ENCODE measurements at places on chromosomes 2 and 18.
A peak's percentile ranks its signal among the peaks of the same experiment; 100 is the strongest.

DNA sequence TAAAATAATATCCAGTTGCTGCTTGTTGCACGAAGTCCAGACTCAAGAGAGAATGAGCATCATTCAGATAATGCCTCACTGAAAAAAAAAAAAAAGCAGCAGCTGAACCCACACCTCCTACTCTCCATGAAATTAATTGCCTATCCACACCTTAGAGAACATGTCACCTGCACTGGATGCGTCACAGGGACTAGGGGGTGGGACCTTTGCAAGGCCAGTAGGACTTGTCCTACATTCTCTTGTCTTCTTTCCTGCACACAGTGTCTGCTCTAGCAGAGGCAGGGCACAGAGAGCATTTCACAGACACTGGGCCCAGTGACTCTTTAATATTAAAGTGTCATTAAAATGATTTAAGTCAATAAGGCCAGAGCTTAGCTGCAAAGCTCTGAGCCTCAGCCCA, at the start of gene ABCA12:
ABCA12 (minus strand) TSS at position 148 of the 400 bp plus-strand sequence. CDS start 418 bp downstream, outside the sequence.
- no peak for DNase-seq

DNA sequence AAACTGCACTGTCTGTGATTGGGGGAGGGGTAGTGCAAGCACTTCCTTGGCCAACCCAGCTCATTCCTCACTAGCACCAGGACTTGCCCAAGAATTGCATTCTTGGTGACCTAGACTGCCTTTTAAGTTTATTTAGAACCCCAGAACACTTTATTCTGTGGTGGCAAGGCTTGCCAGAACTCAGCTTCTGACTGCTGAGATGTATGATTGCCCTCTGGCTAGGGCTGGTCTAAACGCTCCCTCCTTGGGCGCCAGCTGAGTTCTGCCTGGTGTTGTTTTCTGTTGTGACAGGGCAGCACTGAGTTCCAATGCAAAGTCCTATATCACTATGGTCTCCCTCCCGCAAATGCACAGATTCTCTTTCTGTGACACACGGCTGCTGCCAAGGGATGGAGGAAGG, 247.7 kb downstream of the ZNF385B start:
- no peak for DNase-seq

- DNase-seq: no peak
Observed at GRCh38 chr2:119439574-119440500, 8.2 kb downstream of the TMEM37 start.

GRCh38 chr2:857081-857480, 93.6 kb upstream of the SNTG2 start:
- no peak for DNase-seq

DNA sequence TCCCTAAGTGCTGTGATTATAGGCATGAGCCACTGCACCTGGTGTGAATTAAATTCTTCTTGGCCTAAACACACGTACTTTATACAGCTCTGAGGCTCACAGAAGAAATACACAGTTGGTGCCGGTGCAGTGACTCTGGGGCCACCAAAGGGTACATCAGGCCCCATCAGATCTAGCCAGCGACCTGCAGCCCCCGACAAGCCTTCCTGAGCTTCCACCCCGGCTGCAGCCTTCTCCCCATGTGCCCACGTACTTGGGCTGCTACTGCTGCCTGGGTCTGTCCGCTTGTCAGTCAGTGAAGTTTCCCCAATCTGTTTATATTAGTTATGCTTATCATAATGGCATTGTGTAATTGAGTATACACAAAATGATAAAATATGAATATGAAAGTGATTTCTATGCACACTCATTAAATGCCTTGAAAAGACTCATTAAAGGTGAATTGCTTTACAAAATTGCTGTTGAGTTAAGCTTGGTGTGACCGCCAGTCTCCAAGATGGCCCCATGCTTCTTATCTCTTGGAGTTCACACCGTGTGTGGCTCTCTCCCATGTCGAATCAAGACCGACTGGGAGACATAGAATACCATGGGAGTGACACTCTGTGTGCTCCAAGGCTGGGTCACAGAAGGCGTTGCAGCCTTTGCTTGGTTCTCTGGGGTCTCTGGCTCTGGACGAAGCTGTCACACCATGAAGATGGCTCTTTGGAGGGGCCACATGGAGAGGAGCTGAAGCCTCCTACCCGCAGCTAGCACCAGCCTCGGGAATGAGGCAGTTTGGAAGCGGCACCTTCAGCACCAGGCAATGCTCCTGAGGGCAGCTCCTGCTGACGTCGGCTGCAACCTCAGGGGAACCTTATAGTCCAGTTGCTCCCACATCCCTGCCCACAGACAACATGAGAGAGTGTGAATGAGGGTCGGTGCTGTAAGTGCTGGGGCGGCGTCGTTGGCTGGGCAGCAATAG, 29.2 kb upstream of the HPCAL1 start:
- no peak for DNase-seq

GRCh38 chr2:157269922-157270321, 12.4 kb downstream of the GALNT5 start:
- DNase-seq: no peak

- DNase-seq: no peak
Observed at GRCh38 chr2:134586326-134586965, 132.4 kb downstream of the TMEM163 start.

- peak; percentile 35 for DNase-seq
Observed at GRCh38 chr2:27703638-27704341, 40.1 kb downstream of the SLC4A1AP start.

DNA sequence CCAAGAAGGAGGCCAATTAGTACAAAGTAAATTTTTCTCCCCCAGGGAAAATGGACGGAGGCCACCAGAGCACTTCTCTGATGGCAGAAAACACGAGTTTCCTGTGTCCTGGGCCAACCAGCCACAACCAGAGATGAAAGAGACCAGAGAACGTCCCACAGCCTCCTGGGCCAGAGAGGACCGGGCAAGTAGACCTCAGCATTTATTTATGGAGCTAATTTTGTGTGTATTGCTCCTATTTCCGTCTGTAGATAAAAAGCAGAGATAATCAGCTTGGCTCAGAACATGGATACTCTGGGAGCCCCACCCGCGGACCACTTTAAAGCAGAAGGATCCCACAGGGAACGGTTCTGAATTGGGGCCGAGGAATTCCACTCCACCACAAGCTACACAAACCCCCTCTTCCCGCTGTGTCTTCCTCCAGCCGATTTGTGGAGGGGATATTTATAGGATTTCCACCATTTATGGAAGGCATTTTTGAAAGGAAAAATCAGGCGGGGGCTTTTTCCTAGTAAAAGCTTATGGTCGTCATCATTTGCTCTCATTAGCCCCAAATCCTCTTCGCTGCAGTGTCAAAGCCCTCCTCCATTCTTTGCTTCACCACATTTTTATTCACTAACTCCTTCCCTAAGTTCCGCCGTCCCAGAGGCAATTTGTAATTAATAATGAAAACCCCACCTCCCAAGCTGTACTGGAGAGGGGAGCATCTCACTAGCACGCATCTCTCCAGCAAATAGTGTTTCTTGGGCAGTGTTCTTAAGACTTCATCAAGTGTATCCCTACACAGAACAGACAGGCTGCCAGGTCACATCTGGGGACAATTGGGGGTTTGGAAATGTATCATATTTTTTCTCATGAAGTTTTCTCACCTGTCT, 43.7 kb upstream of the TWIST2 start:
- DNase-seq: no peak

DNA sequence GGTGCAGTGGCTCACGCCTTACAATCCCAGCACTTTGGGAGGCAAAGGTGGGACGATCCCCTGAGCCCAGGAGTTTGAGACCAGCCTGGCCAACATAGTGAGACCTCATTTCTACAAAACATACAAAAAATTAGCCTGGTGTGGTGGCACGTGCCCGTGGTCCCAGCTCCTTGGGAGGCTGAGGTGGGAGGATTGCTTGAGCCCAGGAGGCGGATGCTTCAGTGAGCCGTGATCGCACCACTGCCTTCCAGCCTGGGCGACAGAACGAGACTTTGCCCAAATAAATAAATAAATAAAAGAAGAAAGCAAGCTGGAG, 91.7 kb upstream of the SEC11C start:
- no peak for DNase-seq

GRCh38 chr2:177543007-177543760, 150.6 kb downstream of the AGPS start:
- no peak for DNase-seq

GRCh38 chr2:233363744-233364235, 9.5 kb downstream of the DGKD start:
- no peak for DNase-seq
